ENCODE measurements at places on chromosomes 11 and 22.

GRCh38 chr22:34966980-34967565, 98.9 kb upstream of the ISX start:
- no peak for DNase-seq

DNA sequence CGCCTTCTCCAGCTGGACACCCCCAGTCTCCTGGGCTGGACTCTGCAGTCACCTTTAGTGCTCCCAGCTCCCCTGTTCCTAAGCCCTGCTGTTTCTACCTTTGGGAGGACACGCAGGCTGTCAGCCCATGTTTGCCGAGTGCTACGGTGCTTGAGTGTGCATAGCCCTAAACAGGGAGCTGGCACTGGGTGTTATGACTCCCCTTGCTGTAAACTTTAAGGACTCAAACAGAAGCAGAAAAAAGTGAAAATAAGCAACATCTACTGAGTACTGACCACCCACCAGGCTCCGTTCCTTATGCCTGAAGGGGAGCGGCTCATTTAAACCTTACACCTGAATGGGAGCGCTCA, 7.3 kb upstream of the APOBEC3B start:
- no peak for DNase-seq

- DNase-seq: no peak
Observed at GRCh38 chr11:111448831-111449557, 63.2 kb downstream of the BTG4 start.

DNA sequence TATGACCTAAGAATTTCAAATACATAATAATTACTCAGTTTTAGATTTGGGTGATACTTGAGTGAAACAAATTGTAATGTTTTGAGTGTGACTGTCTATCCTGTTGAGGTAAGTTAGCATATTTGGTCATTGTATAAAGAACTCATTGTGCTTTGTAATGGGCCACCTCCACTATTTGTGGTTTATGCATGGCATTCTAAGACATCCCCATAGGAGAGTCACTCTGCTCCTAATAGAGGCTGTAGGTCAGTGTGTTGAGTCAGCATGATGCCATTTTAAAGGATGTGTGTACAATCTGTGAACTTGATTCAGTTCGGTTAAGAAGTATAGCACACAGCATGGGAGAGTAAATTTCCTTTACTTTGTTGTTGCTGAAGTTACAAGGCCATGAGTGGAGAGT, 1112.4 kb downstream of the JRKL start:
- DNase-seq: no peak

DNA sequence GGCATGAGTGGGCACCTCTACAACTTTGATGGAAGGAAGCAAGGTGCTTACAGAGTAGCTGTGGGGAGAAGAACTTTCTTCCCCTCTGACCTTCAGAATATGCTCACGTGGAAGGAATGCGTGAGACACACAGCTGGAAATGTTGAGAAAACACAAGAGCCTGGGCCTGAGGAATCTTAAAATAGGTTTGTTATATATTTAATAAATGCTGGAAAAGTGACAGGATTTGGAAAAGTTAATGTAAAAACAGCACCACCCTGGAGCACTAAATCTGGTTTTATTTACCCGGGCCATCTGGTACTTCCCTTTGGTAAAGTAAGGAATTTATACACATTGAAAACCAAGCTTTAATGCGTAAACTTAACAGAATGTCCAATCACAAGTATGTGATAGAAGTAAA, 14.0 kb upstream of the AMPD3 start:
- DNase-seq: no peak

DNA sequence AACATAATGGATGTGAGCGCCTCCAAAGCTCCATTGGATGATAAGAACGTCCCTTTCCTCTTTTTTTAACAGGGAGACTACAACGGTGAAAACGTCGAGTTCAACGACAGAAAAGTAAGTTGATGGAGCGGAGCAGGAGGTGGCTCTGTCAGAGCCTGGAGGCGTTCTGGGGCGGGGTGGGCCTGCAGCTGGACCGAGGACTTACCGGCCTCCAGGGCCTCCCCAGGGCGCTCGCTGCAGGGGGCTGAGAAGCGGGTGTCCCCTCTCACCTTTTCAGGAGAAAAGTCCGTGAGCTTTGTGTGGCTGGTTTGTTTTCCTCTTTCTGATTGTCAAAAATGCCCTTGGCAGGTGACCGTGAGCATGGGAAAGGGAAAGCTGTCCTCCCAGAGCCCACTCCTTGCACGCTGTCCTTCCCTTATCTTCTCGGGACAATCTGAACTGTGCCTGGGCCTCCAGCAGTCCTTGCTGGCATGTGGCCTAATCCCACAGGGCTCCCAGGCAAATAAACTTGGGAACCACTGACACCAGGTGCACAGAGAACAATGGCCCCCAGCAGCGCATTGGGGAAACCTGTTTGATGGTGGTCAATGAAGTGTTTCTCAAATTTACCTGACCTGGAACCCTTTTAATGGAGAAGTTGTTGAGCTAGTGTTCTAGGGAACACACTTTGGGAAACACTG, 38.4 kb downstream of the ANO1 start:
- DNase-seq: no peak

GRCh38 chr11:10906521-10906920, 48.7 kb upstream of the ZBED5 start:
- no peak for DNase-seq

DNA sequence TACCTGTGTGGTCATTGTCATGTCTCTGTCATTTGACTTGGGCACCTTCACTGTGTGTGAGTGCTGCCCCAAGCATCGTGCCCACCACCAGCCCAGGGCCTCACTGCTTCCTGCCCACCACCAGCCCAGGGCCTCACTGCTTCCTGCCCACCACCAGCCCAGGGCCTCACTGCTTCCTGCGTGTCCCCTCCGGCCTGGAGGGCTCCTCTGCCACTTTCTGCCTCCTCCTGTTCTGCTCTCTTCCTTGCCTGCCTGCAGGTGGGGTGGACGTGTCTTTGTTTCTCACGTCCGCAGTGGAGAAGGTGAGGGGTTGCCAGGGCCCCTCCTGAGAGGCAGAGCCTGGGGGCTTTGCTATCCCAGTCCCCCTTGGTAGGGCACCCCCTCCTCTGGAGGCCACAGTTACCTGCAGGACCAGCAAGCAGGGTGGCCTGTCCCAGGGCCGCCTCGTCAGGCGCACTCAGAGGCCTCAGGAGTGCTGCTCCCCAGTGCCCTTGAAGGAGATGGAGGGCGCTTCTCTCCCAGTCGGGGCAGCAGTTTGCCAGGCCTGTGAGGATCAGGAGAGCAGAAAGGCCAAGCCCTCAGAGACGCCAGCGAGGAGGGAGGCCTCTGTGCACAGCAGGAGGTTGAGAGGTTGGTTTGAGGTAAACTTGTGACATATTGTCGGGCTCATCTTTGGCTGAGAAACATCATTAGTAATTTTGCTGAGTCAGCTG, 290.7 kb downstream of the TBC1D22A start:
- DNase-seq: no peak

- DNase-seq: no peak
Observed at GRCh38 chr11:808427-809286, 1.1 kb upstream of the RPLP2 start.

GRCh38 chr11:131951121-131951520, 580.7 kb downstream of the NTM start:
- DNase-seq: no peak

DNA sequence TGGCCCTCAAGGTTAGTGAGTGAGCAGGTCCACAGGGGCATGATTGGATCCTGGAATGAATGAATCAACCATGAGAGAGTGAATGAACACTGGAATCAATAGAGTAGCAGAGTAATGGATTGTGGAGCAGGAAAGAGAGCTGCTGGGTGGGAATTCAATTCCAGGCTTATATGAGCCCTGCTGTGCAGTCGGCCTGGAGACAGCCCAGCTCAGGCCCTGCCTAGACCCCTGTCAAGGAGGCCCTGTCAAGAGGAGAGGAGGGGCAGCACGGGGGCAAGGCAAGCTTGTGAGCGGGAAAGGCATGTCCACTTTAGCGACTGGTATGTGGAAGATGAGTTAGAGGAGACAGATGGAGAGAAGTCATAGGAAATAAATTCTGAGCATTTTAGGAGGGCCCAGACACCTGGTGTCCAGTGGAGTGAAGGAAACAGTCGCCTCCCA, 1.3 kb upstream of the FOLR1 start:
- no peak for DNase-seq

DNA sequence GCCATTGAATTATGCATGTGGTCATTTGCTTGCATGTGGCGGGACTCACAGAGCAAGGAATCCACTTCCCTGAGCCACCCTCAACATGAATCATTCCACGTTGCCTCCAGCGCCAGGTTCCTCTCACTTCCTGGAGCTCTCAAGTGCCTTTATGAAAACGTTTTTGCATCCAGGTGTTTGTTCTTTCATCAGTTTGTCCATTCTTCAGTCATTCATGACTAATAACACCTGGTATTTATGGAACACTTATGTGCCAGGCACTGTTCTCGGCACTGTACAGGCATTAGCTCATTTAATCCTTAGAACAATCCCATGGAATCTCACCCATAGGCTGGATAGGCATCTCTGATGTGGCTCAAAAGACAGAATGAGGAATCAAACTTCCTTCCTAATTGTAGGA, 256.1 kb upstream of the SYN3 start:
- no peak for DNase-seq

- DNase-seq: no peak
Observed at GRCh38 chr22:39454385-39454871, 2.4 kb upstream of the MGAT3 start.

- DNase-seq: no peak
Observed at GRCh38 chr11:114164546-114164945, 105.0 kb downstream of the ZBTB16 start.

GRCh38 chr11:74639533-74639932, 47.2 kb downstream of the POLD3 start:
- no peak for DNase-seq

- DNase-seq: no peak
Observed at GRCh38 chr11:116325247-116325646, 447.5 kb downstream of the BUD13 start.

GRCh38 chr11:5107285-5107684, 30.9 kb downstream of the OR52A5 start:
- no peak for DNase-seq

DNA sequence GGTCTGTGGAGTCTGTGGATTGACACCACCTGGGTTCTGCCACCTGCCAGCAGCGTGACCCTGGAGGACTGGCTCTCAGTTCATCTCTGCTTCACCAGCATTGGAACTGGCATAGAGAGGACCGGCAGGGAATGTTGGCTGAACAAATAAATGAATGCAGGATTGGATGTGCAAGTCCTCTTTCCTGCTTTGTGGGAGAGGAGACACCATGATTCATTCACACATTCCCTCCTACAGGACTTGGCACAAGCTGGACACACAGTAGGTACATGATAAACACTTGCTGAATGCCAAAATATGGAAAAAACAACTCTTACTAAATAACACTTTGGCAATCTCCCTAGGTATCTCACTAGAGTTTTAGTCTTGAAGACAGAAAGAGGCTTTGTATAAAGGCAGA, 116.6 kb upstream of the NARS2 start:
- DNase-seq: no peak

DNA sequence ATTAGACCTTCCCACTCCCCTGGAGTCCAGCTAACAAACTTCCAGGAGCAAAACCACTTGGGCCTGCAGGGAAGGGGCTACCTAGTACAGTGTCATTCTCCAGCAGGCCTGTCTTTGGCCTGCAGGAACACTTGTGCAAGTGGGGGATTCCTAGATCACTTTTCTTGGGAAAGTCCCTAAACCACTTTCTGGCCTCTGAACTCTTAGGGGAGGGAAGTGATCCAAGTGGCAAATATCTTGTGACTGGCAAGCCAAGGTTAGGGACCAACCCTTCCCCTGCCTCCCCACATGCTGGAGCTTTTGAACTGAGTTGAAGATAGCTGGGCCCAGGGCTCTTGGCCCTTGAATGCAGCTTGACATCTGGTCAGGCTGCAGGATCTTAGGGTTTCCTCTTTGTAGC, 17.2 kb downstream of the PPFIBP2 start:
- DNase-seq: no peak

GRCh38 chr11:93573184-93573583, 30.0 kb upstream of the SMCO4 start:
- no peak for DNase-seq

DNA sequence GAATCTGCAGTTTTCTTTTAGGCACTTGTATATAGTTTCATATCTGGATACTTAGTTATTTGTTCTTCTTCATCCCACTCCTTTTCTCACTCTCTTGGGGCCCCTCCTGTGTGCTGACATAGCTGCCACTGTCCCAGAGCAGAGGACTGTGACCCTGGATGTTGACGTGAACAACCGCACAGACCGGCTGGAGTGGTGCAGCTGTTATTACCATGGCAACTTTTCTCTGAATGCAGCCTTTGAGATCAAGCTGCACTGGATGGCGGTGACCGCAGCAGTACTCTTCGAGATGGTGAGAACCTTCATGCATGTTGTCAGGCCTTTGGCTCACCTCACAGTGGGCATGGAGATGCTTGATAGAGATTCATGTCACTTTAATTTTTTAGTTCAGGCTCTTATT, 50.9 kb upstream of the YWHAH start:
- no peak for DNase-seq

- no peak for DNase-seq
Observed at GRCh38 chr11:14117632-14118031, 155.1 kb downstream of the SPON1 start.

DNA sequence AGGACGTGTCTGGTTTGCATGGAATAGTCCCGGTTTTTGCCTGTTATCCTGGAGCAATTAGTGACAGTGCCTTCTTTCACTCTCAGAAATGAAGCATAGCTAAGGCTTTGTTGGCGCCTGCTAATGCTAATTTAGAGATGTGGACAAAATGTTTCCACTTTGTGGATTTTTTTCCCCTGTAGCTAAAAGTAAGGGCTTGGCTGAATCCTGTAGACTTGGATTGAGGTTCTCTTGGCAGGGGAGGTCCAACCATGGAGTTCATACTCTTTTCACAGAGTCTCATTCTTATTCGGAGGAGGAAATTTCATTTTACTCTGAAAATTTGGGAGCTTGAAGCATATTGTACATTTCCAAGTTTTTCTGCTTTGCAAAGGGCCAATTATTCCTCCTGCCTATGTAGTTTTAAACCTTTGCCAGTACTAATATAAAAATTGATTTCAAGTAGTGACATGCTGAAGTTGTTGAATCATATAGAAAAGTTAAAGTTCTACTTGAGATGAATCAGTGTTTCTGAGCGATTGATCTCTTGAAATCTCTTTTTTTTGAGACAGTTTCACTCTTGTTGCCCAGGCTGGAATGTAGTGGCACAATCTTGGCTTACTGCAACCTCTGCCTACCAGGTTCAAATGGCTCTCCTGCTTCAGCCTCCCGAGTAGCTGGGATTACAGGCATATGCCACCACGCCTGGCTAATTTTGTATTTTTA, 20.0 kb downstream of the PPFIA1 start:
- no peak for DNase-seq

DNA sequence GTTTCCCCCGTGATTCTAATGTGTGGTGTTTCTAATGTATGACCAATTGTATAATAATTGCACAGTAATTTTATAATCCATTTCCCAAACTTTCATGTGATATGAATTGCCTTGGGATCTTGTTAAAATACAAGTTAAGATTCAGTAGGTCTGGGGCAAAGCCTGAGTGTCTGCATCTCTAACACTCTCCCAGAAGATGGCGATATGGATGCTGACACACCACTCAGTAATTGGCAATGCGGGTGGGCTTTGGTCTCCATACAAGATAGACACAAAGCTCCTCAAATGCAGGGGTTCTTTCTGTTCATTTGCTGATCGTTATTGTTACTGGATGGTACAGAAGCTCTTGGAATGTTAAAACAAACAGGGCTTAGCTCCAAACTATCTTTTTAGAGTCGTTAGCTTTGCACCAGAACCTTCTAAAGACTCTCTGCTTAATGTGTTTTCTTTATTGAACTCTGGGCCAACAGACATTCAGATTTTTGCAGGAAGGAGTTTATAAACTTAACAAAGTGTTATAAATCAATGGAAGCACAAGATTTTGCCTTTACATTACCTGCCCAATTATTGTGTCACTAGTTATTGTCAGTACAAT, 45.4 kb upstream of the ANO3 start:
- DNase-seq: no peak

All from activated T-helper 1 cell treated with anti-CD3 and anti-CD28 coated beads, Interleukin-2, amount 50 U/mL, for 16 hours (primary cell).